Fibroblast of skin of left biceps (primary cell): ENCODE measurements at places on chromosomes 4 and X.

DNA sequence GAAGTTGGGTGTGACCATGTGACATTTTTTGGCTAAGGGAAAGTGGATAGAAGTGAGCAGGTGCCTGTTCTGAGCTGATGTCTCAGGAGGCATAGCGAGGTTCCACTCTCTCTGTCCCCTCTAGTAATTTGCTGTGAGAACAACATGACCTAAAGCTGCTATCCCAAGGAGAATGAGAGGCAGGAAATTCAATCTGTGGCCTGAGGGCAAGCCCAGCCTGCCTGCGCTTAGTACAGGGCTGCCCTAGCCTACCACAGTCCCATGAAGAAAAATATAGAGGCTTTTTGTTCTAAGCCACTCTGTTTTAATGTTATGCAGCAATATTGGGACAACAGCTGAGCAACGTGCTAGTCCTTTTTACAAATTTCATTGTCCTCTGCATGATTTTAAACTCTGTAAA, 193.1 kb downstream of the LDB2 start:
- no peak for DNase-seq

GRCh38 chr4:3297066-3297859, 4.4 kb downstream of the RGS12 start:
- no peak for DNase-seq

DNA sequence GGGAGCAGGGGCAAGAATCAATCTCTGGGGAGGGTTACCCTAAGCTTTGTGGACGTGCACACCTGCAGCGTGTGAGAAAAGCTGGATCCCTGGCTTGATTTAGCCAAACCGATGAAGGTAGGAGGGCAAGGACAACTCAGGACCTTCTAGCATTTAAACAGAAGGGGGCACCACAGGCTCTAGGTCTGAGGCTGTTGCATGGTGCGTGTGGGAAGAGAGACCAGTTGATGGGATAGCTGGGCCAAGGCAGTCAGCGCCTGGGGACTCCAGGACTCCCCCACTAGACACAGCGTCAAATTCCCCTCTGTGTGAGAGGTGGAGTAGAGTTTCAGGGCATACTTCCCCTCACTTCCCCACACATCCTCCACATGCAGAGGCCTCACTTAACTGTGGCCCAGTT, 4.3 kb downstream of the GABRQ start:
- no peak for DNase-seq

GRCh38 chr4:78767350-78767749, 8.8 kb upstream of the BMP2K start:
- no peak for DNase-seq

DNA sequence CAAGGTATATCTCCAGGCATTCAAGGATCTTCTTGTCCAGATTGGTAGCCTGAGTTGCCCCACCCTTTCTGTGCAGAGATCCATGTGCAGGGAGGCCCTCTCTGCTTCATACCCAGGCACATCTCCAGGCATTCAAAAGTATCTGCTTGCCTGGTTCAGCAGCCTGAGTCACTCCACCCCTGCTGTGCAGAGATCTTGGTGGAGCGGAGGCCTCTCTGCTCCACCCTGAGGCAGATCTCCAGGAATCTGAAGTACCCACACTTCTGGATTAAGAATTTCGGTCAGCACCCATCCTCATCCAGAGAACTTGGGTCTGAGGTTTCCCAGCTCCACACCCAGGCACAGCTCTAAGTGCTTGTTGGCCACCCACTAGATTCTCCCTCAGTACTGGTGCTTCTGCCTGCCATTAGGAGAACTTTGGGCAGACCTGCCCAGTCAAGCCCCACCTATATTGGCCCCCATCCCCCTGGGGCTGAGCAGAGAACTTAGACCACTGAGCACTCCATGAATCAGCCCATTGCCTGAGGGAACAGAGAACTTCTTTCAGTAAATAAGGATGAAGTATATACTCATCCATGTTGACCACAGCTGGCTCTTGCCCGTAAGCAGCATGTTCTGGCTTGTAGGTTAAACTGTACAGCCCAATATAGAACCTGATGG, 199.5 kb upstream of the ZCCHC13 start:
- DNase-seq = no peak

GRCh38 chr4:140982613-140983340, 150.5 kb downstream of the RNF150 start:
- DNase-seq = no peak

- no peak for DNase-seq
Observed at GRCh38 chr4:163556177-163556576, 61.7 kb downstream of the TMA16 start.

- peak; percentile 57 for DNase-seq
Observed at GRCh38 chr4:169410839-169411770, 140.3 kb upstream of the SH3RF1 start.

GRCh38 chr4:116328261-116328860, 757.0 kb downstream of the TRAM1L1 start:
- DNase-seq = no peak

- DNase-seq = no peak
Observed at GRCh38 chr4:45475548-45475947, 648.3 kb downstream of the GABRG1 start.

- peak; percentile 39 for DNase-seq
Observed at GRCh38 chr4:48315728-48316630, 25.4 kb upstream of the SLAIN2 start.

- no peak for DNase-seq
Observed at GRCh38 chrX:10566716-10567097, 53.7 kb downstream of the MID1 start.

GRCh38 chr4:168622600-168622999, 125.7 kb downstream of the PALLD start:
- no peak for DNase-seq

DNA sequence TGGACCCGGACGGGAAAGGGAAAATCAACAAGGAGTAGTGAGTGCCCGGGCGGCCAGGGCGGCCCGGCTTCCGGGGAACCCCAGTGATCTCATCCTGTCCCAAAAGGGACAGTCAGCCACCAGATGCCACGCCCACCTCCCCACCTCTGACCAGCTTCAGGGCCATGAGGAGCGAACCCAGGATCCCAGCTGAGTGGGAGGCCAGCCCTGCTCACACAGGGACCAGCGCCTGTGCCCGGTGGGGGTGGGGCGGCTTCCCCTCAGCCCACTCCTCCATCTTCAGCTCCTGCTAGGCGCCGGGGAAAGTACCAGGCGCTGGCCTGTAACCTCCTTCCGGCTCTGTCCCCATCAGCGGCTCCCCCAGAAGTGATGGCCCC, 6.2 kb downstream of the MYL5 start:
- no peak for DNase-seq

DNA sequence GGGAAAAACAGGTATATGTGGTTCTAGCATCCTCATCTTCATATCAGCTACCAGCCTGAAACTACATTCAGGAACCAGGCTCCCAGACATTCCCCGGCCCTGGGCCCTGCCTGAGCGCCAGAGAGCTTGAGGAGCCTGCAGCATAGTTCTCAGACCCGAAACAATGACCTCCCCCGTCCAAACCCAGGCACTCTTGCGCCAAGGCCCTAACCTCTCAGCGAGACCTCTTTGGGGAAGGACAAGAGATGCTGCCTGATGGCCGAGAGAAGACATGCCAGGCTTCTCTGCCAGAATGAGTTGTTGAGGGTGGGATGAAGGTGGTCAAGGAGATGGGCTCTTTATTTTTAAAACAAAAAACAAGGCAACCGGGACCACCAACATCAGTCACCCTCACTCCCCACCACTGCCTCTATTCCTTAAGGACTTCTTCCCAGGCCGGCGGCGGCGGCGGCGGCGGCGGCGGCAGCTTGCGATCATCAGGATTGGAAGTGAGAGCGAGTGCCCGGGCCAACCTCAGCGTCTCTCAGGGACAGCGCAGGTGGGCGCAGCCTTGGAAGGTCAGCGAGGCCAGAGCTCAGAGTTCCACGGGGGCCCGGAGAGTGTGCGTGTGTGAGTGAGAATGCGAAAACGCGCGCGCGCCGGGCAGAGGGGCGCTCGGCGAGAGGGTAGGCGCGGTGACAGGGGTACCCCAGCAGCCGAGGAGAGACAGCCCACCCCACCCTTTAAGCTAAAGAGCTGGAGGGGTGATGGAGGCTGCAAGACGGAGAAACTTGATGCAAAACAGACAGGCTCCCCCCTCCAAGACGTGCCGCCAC, 601 bp downstream of the INPP4B start:
- DNase-seq = no peak

- peak; percentile 40 for DNase-seq
Observed at GRCh38 chr4:118352843-118353533, at the start of gene PRSS12. Gene PRSS12, minus strand, starts transcription at chr4:118353003. Its CDS starts 283 bp downstream, at chr4:118352720.

DNA sequence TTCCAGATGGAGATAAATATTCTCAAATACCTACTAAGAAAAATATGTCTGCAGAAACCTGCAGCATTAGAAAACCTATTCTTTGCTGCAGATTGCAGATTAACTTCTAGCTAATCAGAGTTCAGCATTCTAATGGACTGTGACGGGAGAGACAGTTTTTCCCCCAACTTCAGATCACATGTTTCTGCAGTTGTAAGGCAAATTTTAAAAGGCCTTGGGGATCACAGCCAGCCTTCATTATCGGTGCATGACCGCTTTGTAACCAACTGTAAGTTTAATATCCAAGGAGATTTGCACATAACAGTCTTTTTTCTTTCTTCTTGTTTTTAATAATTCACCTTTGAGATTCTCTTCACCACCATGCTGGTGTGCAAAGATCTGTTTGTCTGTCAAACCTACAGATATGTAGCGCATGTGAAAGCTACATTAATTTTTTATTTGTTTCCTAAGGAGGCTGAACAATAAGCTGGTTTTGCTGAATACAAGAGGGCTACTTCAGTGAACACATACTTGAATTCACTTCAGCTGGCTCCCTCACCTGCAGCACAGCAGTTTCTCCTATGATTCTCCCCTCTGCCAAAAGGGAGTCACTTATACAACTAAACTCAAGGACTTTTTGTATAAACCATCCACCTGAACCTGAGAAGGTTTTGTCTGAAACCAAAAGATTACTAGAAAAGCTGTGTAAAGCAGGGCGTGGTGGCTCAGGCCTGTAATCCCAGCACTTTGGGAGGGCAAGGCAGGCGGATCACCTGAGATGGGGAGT, 488.5 kb downstream of the RPA4 start:
- DNase-seq = no peak

GRCh38 chrX:8604131-8604530, 127.8 kb downstream of the ANOS1 start:
- DNase-seq = no peak

DNA sequence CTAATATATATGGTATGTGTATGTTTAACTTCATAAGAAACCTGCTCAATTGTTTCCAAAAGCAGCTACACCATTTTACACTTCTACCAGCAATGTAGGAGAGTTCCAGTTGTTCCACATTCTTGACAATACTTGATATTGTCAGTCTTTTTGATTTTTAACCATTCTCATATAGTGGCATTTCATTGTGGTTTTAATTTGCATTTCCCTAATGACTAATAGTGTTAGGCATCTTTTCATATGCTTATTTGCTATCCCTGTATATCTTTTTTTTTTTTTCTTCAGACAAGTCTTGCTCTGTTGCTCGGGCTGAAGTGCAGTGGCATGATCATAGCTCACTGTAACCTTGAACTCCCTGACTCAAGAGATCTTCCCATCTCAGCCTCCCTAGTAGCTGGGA, 58.2 kb upstream of the TRIM2 start:
- no peak for DNase-seq
